ENCODE measurements at places on chromosomes 16 and 17. TPM values are rescaled to one million over a fixed set of nuclear protein-coding genes. Genes with fewer than 3 reads are reported as not detected.

Gene SOST
- total RNA-seq: not detected

Gene ZNF19
- total RNA-seq: 0.90 TPM

Gene SHPK
- total RNA-seq: 24.7 TPM

Gene CLEC3A
- not detected for total RNA-seq

Gene CHST5
- not detected for total RNA-seq

Gene NPIPA3
- total RNA-seq: 0.82 TPM

- no peak for DNase-seq
Observed at GRCh38 chr17:55632236-55632635, 90.4 kb downstream of the TMEM100 start.

GRCh38 chr16:88772871-88773811 lies 11.9 kb downstream of the PIEZO1 start:
- DNase-seq: no peak

DNA sequence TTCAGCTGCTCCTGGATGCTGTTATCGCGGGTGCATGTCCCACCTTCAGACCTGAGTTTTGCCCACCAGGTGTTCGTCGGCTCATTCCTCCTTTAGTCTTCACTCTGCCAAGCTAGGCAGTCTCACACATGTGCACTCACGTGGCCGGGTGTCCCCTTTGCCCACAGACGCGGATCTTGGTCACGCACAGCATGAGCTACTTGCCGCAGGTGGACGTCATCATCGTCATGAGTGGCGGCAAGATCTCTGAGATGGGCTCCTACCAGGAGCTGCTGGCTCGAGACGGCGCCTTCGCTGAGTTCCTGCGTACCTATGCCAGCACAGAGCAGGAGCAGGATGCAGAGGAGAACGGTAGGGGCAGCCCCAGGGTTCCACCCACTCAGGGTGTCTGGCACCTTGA lies 133.1 kb downstream of the ABCC6 start:
- DNase-seq: no peak

- DNase-seq: peak; percentile 74
Observed at GRCh38 chr16:56286809-56287208, 95.5 kb downstream of the GNAO1 start.

GRCh38 chr17:62968445-62968923 lies 2.4 kb downstream of the TANC2 start:
- peak; percentile 87 for DNase-seq

- no peak for DNase-seq
Observed at GRCh38 chr16:88983165-88983564, 6.2 kb upstream of the CBFA2T3 start.

DNA sequence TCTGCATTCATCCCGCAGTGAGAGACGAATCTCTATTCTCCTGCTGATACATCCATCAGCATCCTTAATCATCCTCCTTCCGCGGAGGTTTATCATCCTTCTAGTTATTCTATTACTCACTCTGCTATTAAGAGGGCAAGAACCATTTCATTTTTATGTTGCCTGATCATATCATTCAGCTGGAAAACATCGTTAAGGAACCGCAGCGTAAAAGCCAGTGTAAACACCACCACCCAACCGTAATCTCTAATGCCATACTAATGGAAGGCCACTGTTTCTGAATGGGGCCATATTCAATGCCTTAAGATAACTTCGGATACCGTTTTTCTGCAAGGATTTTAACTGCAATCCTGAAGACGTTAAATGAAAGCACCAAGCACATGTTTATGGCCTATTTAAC lies 36.7 kb upstream of the ERCC4 start:
- DNase-seq: no peak

DNA sequence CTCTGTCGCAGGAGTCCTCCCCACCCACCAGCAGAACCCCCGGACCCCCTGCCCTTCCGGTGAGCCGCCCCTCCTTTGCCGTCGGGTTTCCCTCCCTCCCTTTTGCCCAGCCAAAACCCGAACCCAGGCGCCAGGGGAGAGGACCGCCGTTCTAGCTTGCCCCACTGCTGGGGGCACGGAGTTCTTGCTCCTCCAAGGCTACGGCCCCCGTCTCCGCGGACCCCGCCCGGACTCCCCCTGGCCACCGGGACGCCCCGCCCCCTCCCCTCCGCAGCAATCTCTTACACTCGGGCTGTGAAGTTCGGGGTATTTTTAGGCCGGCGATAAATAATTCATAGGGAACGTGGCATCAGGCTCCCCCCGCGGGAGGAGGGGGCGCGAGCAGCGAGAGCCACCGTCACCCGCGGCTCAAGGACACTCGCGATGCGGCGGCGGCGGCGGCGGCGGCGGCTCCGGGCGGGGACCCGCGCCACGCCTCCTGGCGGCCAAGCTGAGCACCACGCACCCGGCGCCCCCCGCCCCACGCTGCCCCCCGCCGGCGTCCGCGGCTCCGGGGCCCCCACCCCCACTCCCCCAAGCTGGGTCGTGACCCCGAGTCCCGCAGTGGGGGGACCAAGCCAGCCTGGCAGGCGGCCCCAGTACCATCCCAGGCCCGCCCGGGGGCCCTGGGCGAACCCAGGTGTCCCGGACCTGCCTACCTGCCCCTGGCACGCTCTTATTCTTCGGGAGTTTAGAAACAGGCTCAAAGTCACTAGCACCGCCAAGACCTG lies at the start of gene GRIN2C:
Gene GRIN2C (minus strand): TSS at position 427 of the 770 bp plus-strand sequence. CDS start 4,793 bp downstream, outside the sequence.
- no peak for DNase-seq

- peak; percentile 56 for DNase-seq
Observed at GRCh38 chr17:18259621-18260331, 686 bp upstream of the MIEF2 start.

GRCh38 chr17:63785556-63785955 lies 11.6 kb downstream of the DDX42 start:
- DNase-seq: peak; percentile 75

DNA sequence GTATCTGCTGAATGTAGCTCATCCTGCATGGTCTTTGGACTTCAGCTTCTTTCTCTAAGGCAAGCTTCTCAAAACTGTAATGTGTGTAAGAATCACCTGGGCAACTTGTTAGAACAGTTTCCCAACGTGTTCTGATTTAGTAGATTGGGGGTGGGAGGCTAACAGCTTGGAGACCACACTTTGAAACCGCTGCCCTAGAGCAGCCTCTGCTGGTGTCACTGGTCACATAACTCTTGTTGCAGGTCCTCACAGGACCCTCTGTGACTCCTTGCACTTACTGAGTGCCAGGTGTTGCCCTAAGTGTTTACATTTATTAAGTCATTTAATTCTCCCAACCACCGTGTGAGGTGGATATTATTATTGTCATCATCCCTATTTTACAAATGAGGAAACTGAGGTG lies 9.9 kb downstream of the SLC35G3 start:
- no peak for DNase-seq

DNA sequence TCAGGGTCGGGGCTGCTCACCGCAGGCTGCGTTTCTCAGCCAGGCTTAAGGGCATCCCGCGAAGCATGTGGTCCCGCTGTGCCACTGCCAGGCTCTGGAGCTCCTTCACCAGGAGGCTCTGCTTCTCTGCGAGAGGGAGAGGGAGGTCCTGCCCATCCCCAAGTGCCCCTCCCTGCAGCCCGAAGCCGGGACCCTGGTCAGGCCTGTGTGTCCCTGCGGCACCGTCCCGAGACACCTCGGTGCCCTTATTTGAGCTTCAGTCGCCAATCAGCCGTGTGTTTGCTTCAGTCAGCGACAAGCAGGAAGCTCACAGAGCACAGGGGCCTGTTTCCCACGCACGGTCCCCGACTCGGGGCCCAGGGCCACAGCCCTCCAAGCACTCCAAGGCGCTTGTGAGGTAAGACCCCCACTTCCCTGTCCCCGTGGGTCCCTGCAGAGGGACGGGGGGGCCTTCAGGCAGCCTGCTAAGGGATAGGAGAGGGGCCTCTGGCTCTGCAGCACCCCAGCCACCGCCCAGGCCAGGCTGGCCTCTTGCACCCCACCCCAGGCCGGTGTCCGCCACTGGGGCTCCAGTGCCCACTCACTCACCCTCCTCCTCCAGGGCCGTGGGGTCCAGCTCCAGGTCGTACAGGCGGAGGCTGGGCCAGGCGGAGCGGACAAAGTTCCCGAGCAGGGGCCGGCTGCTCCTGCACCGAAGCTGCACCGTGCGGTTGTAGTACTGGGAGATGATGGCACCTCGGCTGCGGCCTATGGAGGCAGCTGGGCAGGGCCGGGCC lies 3.2 kb downstream of the TMC6 start:
- DNase-seq: no peak

- DNase-seq: no peak
Observed at GRCh38 chr17:49640556-49640955, 37.3 kb downstream of the SPOP start.

DNA sequence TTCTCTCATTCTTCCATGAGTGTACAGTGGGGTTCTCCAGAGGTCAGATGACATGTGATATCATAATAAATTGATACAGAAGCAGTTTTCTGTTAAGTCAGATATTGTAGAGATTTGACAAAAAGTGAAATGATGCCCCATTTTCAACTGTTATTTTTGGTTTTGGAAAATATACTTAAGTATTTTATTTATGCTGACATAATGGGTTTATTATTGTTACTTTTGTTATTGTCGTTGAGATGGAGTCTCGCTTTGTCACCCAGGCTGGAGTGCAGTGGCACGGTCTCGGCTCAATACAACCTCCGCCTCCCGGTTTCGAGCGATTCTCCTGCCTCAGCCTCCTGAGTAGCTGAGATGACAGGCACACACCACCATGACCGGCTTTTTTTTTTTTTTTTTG lies 94.4 kb downstream of the DNAH9 start:
- DNase-seq: no peak

Data from HT1080 (cell line).